ENCODE measurements at places on chromosomes 5 and 9.

DNA sequence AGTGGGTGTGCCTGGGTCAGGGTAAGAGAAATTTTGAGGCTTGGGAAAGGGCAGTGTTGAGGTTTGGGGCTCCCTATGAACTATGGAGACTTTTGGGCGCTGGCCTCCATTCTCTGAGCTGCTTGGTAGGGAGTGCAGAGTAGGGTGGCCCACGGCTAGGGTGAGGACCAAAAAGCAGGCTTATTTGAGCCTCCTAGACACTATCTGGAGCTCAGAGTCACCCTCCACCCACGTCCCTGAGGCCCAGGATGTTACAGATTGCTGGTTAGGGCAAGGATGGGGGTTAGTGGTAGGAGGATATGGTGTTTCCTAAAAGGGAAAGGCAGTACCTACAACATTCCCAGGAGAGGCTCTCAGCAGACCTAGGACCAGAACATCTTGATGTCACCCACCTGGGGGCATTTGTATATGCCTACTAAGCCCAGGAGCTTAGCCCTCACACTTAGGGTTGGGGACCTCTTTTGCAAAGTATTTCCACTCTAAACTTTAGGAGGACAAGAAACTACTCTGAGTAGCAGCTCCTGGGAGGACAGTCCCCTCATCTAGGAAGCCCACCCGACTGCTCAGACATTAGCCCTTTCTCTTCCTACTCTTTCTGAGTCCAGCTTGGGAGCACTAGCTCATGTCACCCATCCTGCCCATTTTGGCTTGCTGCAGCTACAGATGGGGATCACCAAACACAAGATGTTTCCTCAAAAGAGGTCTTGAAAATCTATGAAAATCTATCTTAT is 2.3 kb downstream of the SHROOM1 start:
- no peak for DNase-seq

- DNase-seq: no peak
Observed at GRCh38 chr9:22208846-22209585, 199.9 kb upstream of the CDKN2B start.

- DNase-seq: no peak
Observed at GRCh38 chr5:76294573-76294972, 108.5 kb upstream of the IQGAP2 start.

DNA sequence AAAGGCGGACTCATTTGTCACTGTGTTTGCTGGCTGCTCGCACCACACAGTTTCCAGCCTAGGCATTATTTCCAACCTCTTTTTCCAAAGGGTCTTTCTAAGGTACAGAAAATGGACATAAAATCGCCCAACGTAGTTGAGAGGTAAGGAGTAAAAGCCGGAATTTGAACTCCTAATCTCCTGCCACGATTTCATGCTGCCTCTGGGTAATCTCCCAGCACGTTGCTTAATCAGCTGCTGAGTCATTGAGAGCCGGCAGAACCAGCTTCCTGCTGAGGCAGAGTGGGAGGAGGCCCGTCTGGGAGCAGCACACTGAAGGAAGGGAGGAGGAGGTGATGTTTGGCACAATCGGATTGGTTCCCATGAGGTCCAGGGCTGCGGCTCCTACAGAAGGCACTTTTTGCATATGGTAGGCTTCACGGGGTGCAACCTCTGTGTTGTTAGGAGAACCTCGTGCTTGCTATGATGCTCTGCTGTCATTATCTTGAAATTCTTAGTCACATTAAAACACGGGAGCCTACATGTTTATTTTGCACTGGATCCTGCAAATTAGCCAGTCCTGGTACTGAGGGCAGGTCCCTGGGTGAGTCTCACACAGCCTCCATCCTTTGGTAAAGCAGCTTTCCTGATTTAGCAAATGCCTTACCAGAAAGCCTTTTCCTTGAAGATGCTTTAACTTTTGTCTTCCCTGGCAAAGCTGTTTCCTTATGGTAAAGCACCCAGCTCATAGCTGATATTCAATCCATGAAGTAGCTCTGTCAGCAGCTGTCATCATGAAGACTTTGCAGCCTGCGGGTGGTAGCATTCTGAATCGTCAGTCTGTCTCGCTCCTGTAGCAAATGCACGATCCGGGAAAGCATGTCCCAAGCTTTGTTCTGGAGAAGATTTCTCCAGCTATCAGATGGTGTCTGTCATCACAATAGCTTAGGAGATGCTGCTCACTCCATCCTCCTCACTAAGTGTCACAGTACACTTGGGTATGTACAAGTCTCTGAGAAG is 191.6 kb upstream of the MSX2 start:
- peak; percentile 89 for DNase-seq

DNA sequence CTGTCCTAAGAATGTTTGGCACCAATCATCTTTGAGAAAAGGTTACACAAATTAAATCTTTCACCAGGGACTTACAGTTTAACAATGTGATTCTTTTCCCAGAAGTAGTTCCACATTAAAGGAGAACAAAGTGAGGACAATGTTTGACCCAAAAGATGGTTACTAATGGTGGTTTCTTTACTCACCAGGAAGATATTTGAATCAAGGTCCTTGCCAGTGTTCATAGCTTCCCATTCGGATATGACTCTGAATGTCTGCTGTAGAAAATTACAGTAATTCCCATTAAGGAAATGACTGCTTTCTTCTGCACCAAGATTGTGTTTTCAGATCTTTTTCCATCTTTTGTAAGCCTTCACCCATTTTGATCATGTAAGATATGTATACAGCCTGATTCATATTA is 114.6 kb upstream of the ADAMTSL1 start:
- DNase-seq: no peak

GRCh38 chr9:110337727-110338126 is at the start of gene TXNDC8:
TXNDC8 (minus strand) TSS chr9:110337863.
- no peak for DNase-seq

DNA sequence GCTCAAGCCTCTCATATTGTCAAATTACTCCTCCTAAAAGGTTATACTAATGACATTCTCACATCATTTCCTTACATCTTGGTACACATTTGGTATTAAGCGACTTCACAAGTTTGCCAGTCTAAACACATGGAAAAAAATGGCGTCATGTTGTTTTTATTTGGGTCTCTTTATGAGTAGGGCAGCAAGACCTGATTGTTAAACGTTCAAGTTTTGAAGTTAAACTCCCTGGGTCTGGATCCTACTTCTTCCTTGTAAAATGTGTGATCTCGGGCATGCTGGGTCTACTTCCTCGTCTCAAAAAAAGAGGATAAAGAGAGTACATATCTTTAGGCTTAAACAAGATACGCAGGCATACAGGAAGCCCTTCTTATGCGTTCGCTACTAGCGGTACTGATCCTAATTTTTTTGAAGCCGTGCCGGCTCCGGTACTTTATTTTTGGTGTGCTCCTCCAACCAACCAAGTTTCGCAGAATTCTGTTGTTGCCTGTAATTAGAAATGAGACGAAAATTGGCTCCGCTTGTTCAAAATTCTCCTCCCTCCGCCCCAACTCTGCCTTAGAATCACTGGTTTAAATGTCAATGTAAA is 596 bp upstream of the CDC37L1 start:
- DNase-seq: peak; percentile 88

DNA sequence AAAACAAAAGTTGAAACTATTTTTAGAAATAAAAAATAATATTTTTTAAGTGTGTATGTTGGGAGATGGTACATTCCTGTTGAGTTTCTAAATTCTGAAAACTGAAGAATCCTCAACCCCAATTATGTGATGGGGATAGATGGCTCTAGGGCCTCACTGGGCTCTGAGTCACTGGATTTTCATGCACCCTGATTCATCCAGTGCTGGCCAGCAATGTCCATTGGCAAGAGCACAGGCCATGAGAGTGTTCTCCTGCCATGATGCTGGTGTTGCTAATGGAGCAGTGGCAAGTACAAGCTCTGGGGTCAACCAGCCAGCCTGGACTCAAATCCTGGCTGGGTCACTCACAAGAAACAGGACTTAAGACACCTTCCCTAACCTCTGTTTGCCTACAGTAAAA is 23.3 kb downstream of the SMIM23 start:
- no peak for DNase-seq

DNA sequence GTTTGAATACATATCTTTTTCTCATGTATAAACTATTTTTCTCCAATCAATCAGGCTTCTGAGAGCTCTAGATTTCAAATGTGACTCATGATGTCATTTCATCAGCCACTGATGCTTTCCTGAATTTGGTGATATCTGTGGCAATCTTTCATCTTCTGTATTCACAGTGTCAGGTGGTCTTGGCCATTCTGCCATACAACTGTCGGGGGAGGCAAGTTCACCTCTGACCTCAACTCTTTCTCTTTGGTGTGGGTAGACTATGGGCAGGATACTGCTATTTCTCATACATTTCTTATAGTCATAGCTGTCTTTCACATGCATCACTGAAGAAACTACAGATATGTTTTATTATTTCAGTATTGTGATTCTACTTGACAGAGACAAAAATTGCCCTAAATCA is 414.1 kb upstream of the MEF2C start:
- no peak for DNase-seq

DNA sequence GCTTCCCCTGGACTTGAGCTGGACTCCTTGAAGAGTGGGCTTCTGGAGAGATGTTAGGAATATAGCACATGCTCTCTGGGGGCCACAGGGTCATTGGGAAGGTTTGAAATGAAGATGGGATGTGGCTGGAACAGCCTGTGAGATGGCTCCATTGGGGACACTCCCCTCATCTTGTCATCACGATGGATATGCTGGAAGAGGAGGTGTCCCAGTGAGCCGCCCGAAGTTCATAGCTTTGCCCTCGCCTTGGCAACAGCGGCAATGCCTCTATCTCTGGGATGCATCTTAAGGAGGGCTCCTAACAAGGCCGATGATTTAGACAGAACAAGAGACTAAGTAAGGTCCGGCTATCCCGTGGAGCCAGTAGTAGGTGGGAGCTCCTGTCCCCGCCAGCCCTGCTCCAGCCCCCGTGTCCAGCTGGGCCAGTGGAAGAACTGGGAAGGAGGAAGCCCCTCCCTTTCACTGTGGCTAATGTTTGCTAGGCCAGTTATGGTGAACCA is 23.9 kb downstream of the AMBP start:
- DNase-seq: no peak

DNA sequence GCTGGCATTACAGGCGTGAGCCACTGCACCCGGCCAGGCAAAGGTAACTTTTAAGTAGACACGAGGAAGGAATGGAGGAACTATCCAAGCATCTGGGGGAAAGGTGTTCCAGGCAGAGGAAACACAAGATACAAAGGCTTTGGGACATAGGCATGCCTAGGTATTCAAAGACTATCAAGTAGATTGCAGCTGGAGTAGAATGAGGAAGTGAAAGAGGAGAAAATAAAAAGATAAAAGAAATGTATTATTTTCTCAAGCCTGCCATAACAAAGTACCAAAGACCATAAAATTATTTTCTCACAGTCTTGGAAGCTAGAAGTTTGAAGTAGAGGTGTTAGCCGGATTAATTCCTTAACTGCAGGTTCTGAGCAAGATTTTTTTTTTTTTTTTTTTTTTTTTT is 39.9 kb upstream of the GRIN3A start:
- DNase-seq: no peak

DNA sequence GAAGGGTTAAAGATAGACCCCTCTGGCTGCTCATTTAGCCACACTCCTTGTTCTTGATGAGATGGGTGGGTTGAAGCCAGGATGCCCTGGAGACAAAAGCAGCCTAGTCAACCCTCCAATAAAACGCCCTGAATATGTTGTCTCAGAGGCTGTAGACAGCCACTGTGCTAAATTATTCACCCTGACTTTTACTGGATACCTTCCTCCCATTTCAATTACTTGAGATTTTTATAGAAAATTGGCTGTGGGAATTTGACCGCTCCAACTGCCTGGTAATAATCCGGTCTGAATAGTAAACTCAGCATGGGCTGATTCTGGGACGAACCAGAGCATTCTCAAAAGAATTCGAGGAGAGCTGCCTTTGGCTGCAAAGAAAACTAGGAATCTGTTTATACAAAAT is 104.2 kb downstream of the SNX18 start:
- DNase-seq: no peak

- DNase-seq: no peak
Observed at GRCh38 chr5:137792303-137792702, 38.1 kb upstream of the HNRNPA0 start.

DNA sequence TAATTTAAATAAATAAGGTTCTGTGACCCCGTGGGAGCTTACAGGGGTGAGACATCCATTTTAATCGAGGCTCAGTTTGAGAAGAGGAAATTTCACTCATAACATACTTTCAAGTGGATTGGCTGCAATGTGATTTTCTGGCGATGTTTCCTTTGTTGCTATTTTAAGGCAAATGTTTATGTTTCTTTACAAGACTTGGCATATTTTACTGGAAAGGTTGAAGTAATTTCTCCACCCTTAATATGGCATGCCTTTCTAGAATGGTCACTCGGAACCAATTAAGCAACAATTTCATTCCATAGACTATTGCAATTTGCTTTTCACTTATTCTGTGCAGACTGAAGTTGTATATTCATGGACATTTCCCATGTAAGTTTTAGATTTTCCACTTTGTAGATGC is 438.0 kb upstream of the WWC1 start:
- no peak for DNase-seq

- no peak for DNase-seq
Observed at GRCh38 chr5:42064821-42065220, 139.7 kb downstream of the FBXO4 start.

DNA sequence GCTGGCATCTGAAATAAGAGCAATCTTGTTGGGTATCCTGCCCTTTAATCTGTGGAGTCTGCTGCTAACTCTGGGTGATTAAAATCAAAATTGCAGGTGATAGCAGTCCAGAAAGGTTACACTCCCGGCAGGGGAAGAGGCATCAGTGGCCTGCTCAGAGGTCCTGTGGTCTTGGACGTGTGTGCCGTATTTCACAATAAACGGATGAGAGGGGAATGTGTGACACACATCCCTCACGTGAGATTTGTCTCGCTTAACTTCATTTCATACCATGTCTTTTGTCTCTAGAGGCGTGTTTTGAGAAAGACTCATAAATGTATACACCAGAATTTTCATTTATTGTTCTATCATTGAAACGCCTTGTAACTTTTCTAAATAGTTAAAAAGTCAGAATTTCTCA is 36.6 kb downstream of the FAM240B start:
- DNase-seq: no peak

DNA sequence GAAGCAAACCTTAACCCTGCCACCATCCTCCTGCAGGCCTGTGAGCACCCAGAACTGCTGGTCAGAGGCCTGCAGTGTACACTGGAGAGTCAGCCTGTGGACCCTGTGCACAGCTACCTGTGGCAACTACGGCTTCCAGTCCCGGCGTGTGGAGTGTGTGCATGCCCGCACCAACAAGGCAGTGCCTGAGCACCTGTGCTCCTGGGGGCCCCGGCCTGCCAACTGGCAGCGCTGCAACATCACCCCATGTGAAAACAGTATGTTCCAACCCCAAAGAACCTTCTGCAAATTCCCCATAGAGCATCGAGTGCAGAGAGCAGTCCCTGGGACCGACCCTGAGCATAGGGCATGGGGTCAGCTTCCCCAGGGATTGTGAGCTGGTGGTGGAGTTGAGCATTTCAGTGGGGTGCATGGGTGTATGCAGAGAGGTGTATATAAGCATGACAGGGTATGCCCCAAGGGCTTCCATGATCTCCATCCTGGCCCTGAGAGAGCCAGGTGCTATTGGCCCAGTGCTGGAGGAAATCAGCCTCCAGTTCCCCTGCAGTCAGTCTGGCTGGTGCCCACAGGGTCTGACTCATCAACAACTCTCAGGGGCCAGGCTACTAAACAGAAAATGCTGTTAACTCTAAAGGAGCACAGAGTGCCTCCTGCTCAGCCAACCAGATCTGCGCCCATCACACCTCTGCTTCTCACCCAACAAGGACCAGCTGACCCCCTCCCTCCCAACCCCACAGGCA is 126.2 kb downstream of the SAXO1 start:
- DNase-seq: no peak
